ENCODE measurements at places on chromosomes 2 and 18.

- no peak for DNase-seq
Measured at GRCh38 chr18:46623541-46623940, 33.5 kb downstream of the LOXHD1 start.

- DNase-seq: no peak
Measured at GRCh38 chr2:75353131-75353530, 153.8 kb upstream of the TACR1 start.

- no peak for DNase-seq
Measured at GRCh38 chr18:75365837-75366236, 61.7 kb downstream of the SMIM21 start.

DNA sequence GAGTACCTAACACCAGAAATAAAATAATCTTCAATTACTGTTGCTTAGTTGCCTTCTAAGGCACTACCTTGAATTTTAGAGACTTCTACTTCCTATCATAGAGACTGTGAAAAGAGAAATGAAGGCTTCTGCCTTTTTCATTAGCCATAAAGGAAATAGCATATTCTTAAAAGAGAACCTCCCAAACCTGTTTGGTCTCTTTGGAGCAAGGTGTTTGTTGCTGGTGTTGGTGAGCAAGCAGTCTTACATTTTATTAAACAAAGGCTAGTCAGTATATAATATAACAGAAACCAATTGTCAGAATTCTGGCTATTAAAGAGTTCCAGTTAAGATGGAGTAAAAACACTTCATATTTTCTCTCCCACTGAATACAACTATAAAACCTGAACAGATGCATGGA, 116.4 kb downstream of the TAF4B start:
- DNase-seq: no peak

DNA sequence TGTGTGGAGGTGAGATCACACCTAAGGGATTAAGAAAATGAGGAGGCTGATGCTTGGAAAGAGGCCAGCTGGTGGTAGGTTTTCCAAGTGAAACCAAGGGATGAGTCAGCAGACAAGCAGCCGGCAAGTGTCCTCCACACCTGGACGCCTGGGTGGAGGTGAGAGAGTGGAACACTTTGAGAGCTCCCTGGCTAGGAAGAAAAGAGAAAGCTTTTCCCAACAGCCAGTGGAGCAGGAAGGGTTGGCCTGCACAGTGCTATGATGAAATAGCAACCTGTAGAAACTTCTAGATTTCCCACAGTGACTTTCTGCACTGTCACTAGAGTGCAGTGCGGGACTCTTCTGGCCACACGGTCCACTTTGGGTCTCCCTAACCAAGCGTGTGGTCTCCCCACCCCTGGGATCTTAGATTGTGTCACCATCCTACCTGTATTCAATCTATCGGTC, 19.6 kb upstream of the IL37 start:
- DNase-seq: no peak

GRCh38 chr2:180720829-180721228, 259.6 kb upstream of the UBE2E3 start:
- no peak for DNase-seq

DNA sequence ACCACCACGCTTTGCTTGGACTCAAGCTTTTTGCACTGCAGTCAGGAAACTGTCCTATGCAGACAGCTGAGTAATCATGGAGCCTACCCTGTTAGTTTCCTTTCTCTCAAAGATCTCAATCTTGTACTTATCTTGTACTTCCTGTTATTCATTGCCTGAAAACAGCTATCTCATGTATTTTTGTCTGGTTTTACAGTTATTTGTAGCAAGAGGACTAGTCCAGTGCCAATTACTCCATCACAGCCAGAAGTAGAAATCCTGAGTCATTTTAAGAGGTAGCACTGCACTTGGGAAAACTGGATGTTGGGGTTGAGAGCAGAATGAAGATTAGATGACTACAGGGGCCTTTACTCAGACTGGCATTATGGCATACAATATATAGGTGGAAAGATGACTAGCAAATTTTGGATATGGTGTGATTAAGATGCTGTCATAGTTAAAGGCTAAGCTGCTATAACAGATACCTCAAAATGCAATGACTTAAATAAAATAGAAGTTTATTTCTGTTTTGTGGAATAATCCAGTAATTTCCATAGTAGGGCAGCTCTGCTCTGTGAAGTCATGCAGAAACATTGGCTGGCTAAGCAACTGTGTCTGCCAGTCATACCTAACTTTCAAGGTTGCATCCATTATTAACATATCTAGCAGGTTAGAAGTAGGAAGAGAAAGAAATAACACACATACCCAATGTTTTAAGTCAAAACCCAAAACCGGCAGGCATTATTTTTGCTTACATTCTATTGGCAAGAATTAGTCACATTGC, 21.1 kb upstream of the CHMP3 start:
- DNase-seq: no peak

DNA sequence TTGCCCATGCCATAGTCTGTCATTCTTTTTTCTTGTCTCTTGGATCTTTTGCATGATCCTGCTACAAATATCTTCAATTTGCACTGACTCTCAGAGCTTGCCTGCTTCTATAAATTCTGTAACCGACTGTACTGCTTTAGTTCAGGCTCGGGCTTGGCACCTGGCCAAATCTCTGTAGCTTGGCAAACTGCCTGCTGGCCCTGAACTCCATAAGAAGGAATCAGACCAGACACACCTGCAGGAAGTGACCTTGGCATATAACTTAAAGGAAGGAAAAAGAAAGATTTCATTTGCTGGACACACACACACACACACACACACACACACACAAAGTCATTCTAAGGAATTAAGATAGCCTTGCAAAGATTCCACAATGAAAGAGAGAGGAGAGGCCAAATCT, 291.2 kb upstream of the DDX18 start:
- no peak for DNase-seq

DNA sequence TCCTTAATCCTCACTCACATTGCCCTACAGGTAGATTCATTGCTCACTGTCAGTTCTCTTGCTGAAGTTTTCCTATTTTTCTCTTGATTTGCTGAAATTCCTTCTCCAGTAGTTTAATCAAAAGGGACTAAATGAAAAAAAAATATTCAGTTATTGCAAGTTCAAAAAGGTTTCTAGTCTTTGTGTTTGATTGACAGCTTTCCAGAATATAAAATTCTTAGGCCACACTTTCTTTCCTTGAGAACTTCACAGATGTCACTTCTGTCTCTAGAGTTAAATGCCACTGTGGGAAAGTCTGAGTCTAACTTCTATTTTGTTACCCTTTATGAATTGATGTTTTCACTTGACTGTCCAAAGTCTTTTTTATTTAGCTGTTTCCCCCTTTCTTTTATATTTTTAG, 25.7 kb downstream of the RRM2 start:
- DNase-seq: no peak

GRCh38 chr18:77870199-77870598, 620.6 kb downstream of the GALR1 start:
- DNase-seq: no peak

All from stimulated activated CD4-positive, alpha-beta T cell treated with anti-CD3 and anti-CD28 coated beads, Interleukin-12 subunit alpha, Interleukin-12 subunit beta, amount 100 ng/mL, for 4 hours (primary cell).